ENCODE measurements at places on chromosomes 2 and 18. TPM values are rescaled to one million over a fixed set of nuclear protein-coding genes. Genes with fewer than 3 reads are reported as not detected.

The RAPGEF4 gene
- total RNA-seq: 0.32 TPM

The CNGA3 gene
- not detected for total RNA-seq

The CTDSP1 gene
- total RNA-seq: 132 TPM

The UGT1A9 gene
- total RNA-seq: not detected

The CNOT9 gene
- total RNA-seq: 72.8 TPM

The AFF3 gene
- 6.5 TPM for total RNA-seq

The AOX1 gene
- total RNA-seq: not detected

The DNAJC5G gene
- total RNA-seq: not detected

DNA sequence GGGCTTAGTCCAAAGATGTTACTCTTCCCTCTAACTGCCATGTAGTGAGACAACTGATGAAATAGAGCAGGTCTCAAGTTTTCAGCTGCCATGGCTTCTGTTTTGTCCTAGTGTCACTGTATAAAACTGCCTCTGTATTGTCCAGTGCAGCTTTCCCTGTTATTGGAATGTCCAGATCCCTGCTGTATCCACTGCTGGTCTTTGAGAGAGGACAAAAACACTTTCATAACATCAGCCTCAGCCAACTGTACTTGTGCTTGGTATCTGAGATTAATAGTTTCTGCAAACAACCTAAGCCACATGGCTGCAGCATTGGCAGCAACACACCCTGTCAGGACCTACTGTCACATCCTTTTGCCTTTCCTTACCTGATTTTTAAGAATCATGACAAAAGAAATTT, 480.2 kb downstream of the LPIN1 start:
- no peak for DNase-seq

GRCh38 chr2:98769784-98770183, 38.9 kb upstream of the MGAT4A start:
- peak; percentile 36 for DNase-seq

DNA sequence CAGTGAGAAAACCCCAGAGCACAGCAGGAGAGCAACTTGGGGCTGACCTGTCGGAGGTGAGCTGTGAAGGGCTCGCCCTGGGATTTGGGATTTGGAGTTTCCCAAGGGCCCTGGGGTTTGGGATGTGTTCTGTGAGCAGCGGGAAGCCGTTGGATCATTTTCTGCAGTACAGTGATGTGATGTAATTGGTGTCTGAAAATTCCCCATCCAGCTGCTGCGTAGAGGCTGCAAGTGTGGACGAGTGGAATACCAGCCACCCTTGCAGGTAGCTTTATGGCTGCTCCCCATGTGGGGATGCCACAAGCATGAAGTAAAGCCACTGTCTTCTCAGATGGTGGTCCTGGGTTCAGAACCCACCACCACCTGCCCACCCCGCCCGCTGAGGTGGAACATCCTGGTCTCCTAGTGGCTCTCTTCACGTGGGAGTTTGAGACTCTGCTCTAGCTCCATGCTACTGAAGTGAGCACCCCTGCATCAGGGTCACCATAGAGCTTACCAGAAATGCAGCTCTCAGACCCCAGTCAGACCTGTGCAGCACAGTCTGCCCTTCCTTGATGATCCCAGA, 15.0 kb downstream of the IMPA2 start:
- no peak for DNase-seq

GRCh38 chr2:27844821-27845255, 45.3 kb downstream of the RBKS start:
- DNase-seq: no peak

- no peak for DNase-seq
Measured at GRCh38 chr2:37080266-37080665, 3.9 kb downstream of the HEATR5B start.

GRCh38 chr2:149189769-149190168, 140.6 kb upstream of the LYPD6 start:
- DNase-seq: no peak

DNA sequence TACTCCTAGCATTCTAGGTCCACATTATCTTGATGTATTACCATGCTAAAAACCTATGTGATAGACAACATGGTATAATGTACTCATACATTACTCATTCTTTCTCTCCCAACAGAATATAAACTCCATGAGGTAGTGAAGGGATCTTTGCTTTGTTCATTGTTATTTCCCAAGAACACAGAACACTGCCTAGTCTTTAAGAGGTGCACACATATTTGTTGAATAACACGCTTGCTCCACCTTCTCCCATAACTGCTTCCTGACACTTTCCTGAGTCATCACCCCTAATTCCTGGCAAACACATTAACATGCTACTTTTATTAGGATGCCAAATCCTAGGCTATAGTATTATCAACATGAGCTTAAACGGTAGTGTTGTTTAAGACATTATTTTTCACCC, 41.3 kb downstream of the REV1 start:
- DNase-seq: no peak

DNA sequence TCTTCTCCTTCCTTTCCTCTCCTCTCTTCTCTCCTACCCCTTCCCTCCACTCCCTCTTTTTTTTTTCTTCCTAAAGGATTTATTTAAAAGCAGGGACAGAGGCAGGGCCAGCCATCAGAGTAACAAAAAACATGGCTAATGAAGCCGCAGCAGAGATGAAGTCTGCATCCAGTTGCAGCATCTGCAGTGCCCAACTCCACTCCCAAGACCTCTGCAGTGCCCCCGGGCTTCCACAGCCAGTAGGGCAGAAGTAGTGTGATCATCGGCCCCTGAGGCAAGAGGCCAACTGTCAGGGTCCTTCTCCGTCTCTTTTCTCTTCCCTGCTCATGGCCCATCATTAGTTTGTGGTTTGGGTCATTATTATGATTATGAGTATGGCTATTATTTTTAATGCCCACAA, 4.2 kb upstream of the EGR4 start:
- no peak for DNase-seq

DNA sequence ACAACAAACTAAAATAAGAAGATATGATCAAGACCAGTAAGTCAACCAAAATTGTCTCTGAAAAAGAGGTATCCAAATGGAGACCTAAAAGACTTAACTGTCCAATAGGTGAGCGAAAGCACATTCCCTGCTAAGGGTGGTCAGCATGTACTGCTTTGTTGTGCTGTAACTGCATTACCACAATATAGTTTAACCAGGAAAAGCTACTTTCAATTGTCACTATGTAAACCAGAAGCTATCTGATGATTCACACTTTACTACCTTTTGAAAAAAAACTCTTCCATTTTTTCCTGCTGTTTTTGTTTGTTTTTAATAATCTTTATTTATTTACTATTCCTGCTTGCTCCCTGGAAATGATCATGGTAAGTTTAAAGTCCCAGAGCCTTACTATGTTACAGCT, 36.1 kb downstream of the ASXL2 start:
- DNase-seq: no peak
